ENCODE measurements at places on chromosomes 5 and 9. TPM values are rescaled to one million over a fixed set of nuclear protein-coding genes. Genes with fewer than 3 reads are reported as not detected.

GRCh38 chr5:2750758-2751464 lies 566 bp downstream of the IRX2 start:
- no peak for DNase-seq

DNA sequence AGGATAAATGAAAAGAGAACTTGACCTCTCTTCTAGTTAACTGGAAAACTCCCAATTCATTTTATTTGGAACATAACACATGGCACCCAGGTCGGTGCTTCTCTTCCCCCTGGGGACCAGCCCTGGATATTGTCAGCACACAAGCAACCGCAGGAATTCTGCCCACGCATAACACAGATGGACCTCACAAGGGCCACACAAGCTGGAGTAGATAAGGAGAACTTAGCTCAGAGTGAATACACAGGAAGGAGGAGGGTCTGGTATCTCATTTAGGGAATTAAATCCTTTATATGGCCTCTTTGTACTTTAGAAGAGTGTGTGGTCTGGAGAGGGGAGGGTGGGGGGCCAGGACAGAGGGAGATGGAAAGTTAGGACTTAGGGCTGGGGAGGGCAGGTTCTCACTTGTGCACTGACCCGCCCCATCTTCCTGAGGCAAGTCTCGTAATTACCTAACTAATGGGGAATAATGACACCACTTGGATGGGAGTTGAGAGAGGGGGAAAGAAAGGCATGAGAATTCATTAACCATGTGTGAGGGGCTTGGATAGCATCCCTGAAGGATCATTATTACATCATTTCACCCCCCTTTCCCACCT lies 341.2 kb upstream of the WWC1 start:
- no peak for DNase-seq

DNA sequence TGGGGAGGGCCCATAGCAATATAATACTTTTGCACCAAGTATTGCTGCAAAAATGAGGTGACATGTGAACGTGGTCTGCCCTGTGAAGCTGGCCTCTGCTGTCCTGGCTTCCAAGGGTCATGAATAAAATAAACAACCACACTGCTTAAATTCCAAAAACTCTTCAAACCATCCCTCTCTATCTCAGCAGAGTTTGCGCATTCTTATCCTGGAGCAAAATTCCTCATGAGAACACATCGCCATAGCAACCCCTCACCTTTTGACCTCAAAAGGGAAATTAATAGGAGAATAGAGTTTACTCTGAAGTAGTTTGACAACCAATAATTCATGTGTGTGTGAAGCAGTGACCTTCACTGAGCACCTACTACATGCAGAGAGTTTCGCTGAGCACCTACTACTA lies 342.9 kb downstream of the SPOCK1 start:
- no peak for DNase-seq

- DNase-seq, result no peak
Measured at GRCh38 chr5:432201-432927, 10.6 kb upstream of the EXOC3 start.

- DNase-seq, result no peak
Measured at GRCh38 chr5:148904440-148904839, 78.0 kb downstream of the ADRB2 start.

GRCh38 chr5:133229931-133230664 lies 178.3 kb downstream of the HSPA4 start:
- peak; percentile 50 for DNase-seq

GRCh38 chr5:39022151-39022550 lies 52.0 kb downstream of the RICTOR start:
- DNase-seq, result no peak

- DNase-seq, result no peak
Measured at GRCh38 chr5:98599016-98599415, 174.4 kb upstream of the RGMB start.

Gene SNAPC4
- total RNA-seq, result 5.9 TPM

Gene PCDHGC5
- total RNA-seq, result 1.1 TPM
